Dermis microvascular lymphatic vessel endothelial cell (primary cell): ENCODE measurements at places on chromosomes 12 and 14.

DNA sequence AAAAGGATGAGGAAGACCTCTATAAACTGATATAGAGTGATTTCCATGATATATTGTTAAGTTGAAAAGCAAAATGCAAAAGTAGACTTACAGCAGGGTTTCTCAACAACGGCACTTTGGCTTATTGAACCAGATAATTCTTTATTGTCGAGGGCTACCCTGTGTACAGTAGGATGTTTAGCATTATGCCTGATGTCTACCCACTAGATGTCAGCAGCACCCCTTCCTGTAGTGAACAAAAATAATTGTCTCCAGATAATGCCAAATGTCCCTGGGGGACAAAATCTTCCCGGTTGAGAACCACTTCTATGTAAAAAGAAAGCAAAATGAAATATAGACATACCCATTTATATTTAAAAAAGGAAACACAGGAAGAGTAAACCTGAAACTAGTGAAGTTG lies 32.4 kb downstream of the ABCD2 start:
- no peak for DNase-seq

- no peak for DNase-seq
These were observed 397.7 kb downstream of the MDGA2 start for GRCh38 chr14:47277703-47278102.

DNA sequence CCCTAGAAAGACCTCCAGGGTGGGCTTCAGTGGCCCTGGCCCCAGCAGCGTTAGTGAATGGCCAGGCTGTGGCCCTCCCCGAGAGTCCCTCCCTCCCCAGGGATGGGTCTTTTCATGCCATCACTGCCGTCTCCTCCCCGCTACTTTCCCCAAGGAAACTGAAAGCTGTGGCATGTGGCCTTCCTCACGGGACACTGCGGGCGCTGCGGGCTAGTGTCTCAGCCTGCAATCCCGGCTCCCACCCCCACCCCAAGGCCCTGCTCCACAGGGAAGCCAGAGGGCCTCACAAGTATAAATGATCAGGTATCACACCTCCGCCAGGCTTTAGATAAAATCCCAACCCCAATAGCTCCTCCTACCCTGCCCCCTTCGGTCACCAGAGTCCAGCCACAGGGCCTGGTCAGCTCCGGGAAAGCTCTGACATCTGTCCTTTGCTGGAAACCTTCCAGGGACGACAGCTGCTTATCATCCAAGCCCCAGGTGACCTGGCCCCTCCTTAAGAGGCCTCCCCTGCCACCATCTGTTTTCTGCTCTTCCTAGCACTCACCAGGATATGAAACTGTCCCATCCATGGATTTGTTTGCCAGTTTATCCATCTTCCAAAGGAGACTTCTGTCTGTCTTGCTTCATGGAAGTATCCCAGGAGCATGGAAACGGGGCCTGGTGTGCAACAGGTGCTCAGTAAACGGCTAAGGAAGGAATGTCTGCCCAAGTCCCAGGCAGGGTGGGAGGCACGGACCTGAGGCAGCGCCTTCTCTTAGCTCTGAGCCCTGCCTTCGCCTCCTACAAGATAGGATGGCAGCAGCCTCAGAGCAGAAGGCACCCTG lies 31.6 kb downstream of the CCDC85C start:
- no peak for DNase-seq

- DNase-seq: no peak
These were observed 2.9 kb downstream of the PRPF40B start for GRCh38 chr12:49626169-49626835.

GRCh38 chr12:20342111-20342510 lies 26.2 kb upstream of the PDE3A start:
- DNase-seq: no peak

- no peak for DNase-seq
These were observed 63.3 kb downstream of the GTF2A1 start for GRCh38 chr14:81157431-81157830.

DNA sequence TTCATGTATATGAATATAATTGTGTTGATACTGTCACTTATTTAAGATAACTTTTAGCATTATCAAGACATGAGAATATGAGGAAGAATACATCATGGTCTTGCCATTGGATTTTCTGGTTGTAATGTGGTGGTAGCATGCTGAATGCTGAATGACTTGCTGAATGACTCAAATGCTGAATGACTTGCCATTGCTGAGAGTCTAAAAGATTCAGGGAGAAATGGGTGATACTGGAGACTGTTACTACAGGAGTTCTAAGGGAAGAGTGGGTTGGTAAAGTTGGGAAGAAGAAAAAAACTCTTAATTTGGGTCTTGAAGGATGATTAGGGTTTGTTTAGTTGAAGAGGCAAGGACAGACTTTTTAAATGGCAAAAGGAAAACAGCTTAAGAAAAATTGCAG lies 72.1 kb upstream of the MANSC4 start:
- DNase-seq: no peak

- DNase-seq: peak; percentile 61
These were observed 1.1 kb downstream of the SAV1 start for GRCh38 chr14:50666772-50667683.

DNA sequence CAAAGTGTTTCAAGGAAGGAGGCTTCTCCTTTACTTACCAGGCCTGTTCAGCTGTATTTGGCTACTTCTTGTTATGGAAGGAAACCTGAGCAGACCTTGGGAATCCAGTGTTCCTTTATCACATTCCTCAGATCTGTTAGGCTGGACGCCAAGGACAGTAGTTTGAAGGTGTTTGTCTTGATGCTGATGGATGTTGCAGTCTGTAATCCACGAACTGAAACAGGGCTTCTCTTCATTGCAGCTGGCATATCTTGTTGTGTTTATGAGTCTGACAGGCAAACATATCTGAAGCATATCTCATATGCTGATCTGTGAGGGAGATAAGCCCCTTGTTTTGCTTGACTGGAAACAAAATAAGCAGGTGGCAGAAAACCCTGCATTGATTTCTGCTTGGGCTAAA lies 904.3 kb downstream of the NRXN3 start:
- DNase-seq: no peak

DNA sequence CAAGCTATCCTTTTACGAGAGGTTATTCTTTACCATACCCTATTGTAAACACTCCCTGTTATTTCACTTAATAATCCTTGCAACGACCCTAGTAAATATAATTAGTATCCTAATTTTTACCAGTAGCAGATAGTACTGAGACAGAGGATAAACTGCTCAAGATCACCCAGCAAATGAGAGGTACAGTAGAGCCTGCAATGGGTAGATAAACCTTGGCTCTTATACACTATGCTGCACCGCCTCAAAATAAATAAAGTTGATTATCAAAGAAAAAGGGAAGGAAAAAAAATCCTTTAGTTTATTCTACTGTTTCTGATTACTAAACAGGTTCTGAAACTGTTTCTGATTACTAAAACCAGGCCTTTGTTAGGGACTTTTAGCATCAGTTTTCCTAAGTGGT lies 22.5 kb downstream of the YBX3 start:
- no peak for DNase-seq

DNA sequence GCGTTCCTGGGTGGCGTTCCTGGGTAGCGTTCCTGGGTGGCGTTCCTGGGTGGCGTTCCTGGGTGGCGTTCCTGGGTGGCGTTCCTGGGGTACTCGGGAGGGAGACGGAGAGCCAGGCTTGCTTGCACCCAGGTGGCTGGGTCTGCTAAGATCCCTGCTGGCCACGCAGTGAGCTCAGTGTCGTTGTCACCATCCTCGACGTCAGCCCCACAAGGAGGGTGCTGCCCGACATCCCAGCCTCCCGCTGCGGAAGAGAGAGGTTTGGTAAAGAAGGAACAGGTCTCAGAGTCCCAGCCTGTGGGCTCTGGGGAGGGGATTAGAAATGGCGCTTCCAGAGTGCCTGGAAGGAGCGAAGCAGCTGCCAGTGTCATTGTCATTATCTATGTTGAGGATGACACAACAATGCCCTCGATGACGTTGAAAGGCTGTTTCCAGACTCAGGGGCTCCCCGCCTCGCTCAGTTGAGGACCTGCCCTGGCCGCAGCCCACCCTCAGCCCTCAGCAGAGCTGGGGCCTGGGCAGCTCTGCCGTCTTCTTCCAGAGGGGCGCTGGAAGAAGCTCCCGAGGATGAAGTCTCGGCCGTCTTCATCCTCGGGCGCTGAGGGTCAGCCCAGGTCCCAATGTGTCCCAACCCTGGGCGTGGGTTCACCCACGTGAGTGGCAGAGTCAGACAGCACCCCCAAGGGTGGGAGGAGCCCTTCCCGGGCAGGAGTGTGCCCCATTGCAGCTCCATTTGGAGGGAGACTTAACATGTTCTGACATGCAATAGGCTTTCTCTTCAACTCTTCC lies 328.8 kb downstream of the ADGRD1 start:
- DNase-seq: no peak

DNA sequence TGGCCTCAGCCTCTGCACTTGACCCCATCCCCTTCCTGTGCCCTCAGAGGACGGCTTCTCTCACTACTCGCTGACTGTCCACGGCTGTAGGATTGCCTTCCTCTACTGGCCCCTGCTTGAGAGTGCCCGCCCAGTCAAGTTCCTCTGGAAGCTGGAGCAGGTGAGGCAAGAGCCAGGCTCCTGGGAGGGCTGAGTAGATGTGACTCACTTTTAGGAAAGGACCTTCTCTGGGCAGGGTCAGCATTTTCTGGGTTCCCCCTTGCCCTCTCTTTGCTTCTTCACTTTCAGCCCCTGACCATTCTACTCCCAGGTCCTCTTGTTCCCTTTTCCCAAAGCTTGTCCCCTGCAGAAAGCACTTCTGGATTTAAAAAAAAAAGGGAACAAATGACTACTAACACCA lies 7.7 kb downstream of the CLSTN3 start:
- no peak for DNase-seq

- DNase-seq: no peak
These were observed 103.2 kb upstream of the GPHB5 start for GRCh38 chr14:63421919-63422318.

DNA sequence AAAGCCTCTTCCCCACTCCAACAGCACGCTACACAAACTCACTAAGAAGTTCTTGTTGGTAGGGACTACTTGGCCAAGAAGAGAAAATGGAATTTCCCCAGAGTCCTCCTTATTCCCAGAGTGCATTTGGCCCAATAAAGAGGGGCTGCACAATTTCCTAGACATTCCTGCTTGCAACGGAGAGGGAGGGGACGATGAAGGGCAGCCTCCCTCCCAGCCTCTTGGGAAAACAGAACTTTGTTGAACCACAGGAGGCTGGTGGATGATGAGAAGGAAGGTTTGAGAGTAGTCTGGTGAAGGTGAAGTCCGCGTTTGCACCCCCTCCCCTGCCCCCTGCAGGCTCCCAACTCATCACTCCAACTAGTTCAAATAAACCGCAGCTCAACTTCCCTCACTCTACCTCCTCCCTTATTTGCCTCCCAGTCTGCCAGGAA lies 19.1 kb upstream of the TBX3 start:
- DNase-seq: no peak

DNA sequence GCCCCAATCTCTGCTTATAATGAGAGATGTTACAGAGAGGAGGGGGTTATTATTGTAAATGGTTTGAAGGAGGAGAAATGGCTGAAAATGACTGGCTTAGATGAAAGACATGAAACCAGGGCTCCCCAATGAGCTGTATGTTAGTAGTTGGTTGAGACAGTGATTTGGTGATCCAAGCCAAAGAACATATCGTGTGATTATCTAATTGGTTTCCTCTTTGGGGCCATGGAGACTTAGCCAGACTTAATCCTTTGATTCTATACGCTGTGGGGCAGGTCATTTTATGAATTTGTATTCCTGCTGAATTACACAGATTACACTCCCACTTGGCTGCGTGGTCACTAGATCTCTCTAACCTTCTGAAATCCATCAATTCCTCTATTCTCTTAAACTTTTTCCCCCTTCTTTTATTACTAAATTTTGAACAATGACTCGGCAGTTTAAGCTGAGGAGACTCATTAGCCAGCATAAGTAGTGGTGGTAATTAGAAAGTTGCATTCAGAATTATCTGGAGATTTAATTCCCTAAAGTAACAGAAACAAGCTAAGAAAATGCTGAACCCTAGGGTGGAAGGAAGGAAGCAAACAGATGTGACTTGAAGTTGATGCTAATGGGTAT lies 5.3 kb downstream of the TTC8 start:
- DNase-seq: no peak

DNA sequence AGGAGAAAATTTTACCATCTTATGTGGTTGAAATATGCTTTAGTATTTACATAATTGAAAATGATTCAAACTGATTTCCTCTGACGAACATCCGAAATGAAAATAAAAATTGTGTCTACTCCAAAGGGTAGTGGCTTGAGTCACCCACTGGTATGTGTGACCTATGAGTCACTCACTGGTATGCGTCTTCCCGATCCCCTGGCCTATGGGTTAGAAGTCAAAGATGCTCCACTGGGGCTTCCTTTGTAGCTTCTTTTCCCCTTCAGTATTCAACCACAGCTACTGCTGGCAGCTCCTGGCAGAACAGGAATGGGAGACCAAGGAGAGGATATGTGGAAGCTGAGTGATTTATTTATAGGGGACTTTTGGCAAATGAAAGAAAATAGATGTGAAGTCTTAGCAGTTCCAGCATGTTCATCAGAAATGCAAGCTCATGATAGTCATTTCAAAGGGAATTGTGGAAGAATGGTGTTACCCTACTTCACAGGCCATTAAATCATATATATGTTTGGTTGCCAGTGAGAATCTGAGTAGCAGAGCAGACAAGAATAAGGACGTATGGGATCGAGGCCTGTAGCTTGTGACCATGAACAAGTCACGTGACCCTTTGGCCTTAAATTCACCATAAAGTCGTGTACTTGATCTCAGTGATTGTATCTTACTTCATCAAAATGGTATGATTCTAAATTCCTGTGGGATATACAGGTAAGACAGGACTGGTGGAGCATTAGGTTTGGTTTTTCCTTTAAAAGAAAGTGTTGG lies 108.3 kb downstream of the CRADD start:
- peak; percentile 93 for DNase-seq

- DNase-seq: no peak
These were observed 9.5 kb downstream of the FANCM start for GRCh38 chr14:45145214-45145613.

DNA sequence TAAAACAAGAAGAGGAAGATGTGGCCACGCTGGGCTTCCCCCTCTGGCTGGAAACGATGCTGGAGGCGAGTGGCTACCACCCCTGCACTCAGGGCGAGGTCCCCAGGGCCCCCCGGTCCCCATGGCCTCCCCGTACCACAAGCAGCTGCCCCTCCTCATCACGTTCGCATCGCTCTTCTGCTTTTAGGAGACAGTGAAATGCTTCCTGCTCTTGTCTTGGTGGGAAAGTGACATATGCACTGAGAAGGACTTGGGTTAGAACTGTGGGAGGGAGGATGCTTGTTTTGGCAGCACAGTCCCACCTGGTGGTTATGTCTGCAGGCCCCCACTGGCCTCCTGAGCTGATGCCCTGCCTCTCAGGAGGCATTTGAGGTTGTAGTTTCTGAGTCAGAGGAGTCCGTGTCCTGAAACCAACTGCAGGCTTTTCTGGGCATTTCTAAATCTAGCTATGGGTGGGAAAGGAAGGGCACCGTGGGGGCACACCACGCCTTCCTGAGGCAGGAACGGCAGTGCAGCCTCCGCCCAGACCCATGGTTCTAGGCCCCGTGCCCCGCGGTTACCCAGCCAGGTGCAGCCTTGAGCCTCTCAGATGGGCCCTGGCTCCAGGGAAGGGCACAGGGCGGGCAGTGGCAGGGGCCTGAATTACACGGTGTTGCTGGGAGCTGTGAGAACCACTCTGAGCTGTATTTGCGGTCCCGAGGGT lies 139.3 kb downstream of the ADGRD1 start:
- DNase-seq: no peak

- DNase-seq: no peak
These were observed 130.4 kb downstream of the DICER1 start for GRCh38 chr14:95026851-95027463.
